CD8-positive, alpha-beta T cell (primary cell): ENCODE measurements at places on chromosomes 7 and 10.

- DNase-seq: no peak
Observed at GRCh38 chr7:33395340-33395739, 266.0 kb downstream of the BBS9 start.

DNA sequence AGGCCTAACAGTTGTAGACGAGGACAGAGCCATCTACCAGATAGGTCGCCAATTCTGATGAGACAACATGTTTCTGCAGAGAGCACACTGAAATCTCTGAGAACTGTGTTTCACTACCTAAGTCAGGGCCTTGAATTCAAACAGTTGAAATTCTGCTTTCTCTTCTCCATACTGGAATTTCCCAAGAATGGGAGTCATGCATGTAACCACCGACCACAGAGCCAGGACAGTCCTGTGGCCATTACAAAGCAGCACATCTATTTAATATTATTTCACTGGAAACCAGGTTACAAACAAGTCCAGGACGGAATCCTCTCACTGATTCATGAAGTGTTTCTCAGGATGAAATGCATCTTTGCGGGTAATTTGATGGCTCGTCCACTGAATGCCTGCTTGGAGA is 62.0 kb upstream of the ST8SIA6 start:
- no peak for DNase-seq

- DNase-seq: no peak
Observed at GRCh38 chr10:77071001-77071511, 566.6 kb downstream of the KCNMA1 start.

- no peak for DNase-seq
Observed at GRCh38 chr10:131804551-131805295, 96.1 kb upstream of the PPP2R2D start.

GRCh38 chr7:74575083-74575784 is 82.3 kb upstream of the GTF2I start:
- no peak for DNase-seq

DNA sequence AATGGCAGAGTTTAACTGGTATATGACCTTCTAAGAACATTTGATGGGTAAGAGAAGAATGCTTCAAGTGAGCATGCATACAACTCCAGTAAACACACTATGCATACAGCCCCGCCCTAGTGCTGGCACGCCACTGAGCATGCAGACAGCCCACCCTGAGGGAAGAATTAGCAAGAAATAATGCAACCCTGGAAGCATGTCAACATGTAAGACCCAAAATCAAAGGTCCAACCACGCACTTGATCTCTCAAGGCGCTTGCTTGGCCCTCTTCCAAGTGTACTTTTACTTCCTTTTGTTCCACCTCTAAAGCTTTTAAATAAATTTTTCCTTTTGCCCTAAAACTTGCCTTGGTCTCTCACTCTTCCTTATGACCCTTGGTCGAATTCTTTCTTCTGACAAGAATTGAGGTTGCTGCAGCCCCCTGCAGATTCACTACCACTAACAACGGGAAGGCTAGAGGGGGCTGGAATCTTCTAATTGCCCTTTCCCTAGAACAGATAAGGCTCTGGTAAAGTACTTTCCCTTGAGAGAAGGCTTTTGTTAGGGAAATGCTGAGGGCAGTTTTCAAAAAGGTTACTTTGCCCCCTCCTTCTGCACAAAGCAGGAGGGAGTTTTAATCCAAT is 3.4 kb downstream of the FAM24B start:
- DNase-seq: no peak

DNA sequence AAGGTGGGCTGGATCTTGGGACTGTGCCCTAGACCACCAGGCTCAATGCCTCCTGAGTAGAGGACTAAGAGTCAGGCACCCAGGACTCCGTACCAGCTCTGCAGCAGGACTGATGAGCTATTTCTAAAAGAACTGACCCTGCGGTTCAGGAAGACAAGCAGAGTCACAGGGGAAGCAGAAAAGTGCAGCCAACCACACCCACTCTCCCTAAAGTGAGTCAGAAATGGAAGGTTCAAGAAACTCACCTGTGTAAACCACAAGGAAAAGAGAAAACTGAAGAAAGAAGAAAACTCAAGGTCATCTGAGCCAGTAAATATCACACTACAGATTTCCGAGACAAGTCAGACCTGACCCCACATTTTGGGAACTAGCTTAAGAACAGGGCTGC is 2.5 kb downstream of the PARP12 start:
- no peak for DNase-seq

DNA sequence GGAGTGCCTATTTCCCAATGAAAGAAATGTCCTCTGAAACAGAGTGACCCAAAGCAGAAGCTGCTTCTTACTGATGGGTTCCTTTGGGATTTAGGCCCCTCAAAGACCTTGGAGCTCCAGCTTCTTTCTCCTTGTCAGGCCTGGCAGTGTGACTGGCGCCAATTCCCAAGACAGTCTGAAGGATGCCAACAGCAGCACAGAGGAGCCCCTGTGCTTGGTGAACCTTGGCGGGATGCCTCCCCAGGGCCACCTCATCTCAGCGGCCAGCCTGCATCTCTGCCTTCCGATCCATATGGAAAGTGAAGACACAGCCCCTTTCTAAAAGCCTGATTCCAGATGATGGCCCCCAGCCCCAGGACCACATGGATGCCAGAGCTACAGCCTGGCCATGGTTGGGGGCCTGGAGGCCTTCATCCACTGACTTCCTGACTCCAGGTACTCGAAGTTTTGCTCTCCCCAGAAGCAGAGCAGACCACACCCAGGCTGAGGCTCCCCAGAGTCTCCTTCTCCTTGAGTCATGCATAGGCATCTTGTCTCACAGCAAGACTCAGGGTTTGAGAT is 45.4 kb downstream of the FBXW4 start:
- DNase-seq: no peak

GRCh38 chr10:44460416-44460815 is 75.5 kb upstream of the CXCL12 start:
- DNase-seq: no peak

DNA sequence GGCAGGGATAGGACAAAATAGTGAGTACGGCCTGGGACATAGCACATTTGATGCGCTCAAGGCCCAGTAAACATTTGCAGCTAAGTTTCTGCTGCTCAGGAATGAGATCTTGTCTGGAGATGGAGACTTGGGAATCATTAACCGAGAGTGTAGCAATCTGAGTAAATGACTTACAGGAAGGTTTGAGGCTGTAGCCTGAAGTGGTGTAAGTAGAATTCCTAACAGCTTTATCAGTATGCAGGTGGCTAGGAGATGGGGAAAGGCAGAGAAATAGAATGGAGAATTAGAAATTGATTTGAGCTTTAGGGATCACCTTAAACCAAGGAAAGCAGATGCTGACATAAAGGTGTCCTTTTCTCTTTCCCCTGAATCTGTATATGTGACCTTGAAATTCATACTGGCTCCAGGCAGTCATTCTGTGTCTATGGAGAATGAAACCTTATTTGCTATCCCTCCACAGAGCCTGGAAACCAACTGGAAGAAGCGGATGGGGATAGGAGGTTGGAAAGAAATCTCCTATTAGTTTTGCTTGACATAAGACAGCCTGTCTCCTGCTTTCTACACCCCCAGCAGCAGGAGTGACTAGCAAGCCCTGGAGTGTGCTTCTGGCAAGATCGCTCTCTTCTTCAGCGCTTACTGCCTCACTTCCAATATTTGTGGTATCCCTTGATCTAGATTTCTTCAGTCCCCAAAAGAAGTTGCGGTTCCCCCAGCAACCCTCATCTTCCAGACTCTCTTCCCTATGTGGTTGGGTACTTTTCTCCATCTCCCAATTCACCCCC is 6.4 kb upstream of the PON2 start:
- no peak for DNase-seq

DNA sequence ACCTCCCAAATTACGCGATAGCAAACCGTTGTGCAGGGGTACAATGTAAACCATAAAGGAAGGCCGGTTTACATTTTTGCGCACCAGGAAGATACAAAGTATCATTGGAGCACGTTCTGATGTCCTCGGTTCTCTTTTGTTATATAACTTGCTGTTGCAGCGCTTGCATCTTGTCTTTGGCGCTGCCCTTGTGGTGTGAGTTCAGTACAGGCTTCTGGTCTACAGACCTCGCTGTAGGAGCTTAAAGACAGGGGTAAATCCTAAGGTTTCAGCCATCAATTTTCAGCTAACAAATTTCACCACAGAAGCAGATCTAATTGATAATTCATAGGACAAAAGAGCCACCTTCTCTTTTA is 1.5 kb upstream of the MKX start:
- peak; percentile 15 for DNase-seq

DNA sequence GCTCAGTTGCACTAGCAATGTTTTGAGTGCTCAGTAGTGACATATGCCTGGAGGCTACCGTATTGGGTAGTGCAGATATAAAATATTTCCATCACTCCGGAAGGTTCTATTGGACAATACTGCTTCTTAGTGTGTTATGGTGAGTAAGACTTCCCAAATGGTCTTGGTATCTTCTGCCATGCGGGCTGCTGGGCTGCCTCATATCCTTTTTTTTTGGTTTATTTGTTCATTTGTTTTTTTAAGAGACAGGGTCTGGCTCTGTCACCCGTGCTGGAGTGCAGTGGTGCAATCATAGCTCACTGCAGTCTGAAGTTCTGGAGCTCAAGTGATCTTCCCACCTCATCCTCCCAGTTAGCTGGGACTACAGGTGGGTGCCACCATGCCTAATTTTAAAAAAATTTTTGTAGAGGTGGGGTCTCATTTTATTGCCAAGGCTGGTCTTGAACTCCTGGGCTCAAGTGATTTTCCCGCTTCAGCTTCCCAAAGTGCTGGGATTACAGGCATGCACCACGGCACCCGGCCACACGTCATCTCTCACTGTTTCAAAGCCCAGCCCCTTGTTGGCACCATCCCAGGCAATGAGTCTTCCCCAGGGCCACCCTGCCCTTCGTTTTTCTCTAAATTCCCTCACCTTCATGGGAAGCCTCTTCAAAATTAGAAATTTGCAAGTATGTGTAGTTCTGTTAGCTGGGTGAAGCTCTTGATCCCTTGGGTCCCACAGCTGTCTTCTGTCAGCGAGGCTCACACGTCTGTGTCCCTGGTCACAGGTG is 111.0 kb upstream of the KLF14 start:
- no peak for DNase-seq

GRCh38 chr10:118682533-118682932 is 72.2 kb downstream of the CACUL1 start:
- no peak for DNase-seq

DNA sequence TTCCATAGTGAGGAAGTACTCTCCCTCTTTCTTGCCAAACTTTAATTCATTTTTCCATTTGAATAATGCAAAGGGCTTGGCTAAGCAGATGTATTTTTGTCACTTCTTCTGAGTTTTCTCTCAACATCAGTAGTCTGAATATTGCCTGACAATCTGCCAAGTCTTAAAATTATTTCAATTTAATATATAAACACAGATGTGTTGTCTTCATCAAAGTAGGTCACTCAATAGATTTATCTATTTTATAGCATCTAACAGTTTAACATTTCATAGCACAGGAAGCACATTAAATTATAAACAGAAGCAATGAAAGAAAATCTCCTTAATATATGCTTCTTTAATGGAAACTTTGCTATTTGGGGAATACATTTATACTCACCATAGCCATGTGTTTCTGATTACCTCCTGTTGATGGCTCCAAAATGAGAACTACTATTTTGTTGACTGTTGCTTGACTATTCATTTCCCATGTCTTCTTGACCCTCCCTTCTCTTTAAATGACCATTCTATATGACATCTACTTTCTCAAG is 4.5 kb downstream of the CPED1 start:
- DNase-seq: no peak

DNA sequence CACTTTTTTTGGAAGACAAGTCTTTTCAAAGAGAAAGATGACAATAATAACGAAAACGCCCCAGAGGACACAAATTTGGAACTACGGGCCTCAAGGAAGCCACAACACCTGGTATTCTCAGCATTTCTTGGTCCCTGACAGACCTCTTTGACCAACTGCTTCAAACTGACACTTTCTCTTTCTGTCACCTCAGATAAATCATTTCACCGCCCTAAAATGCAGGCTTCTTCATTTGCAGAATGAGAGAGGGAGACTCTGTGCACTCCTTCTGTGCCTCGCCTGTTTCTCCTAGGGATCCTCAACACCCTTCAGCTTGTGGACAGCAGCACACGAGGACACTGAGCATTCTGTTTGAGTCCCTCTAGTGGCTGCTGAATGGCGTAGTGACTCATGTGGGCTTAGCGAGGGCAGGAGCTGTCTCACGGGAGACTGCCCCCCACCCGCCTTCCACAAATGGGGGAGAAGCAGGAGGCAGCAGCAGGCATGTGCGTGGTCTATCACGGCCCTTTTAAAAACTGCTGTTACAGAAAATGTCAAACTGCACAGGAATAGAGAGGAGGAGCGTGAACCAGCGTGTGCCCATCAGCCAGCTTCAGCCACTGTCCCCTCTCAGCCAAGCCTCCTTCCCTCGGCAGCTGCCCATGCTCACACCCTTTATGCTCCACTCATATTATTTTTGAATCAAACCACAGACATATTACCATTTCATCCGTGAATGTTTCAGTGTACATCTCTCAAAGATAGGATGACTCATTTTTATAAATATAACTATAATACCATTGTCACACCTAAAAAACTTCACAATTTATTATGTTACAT is 41.4 kb downstream of the GSDME start:
- peak; percentile 45 for DNase-seq

DNA sequence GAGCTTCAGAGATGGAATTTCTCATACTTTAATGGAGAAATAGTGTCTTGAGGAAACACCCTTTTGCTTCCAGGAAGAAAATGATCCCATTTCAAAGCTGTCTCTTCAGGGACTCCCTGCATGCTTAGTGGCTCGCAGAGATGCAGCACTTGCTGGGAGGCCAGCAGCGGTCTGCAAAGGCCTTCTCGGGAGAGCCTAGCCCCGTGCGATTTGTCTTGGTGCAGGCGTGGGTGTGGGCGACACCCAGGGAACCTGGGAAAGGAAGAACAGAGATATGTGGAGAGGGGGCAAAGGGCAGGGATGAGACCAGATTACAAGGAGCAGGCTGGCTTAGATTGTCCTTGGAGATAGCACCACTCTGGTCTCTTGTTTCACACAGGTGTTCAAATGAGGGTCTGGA is 352.3 kb upstream of the PODXL start:
- no peak for DNase-seq

DNA sequence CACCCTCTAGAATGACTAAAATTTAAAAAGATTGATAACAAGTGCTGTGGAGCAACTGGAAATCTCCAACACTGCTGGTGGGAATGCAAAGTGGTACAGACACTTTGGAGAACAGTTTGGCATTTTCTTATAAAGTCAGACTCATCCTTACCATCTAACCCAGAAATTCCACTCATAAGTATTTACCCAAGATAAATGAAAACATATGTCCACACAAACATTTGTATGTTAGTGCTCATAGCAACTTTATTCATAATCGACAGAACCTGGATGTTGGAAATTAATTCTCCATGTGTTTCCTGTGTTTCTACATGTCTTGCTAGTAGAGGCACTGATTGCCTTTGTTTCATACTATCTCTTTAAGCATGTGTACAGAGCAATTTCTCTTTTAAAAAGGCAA is 282.4 kb downstream of the AHR start:
- no peak for DNase-seq

GRCh38 chr7:13979671-13980435 is 9.6 kb downstream of the ETV1 start:
- DNase-seq: no peak
